ENCODE measurements at places on chromosomes 3 and 15.

DNA sequence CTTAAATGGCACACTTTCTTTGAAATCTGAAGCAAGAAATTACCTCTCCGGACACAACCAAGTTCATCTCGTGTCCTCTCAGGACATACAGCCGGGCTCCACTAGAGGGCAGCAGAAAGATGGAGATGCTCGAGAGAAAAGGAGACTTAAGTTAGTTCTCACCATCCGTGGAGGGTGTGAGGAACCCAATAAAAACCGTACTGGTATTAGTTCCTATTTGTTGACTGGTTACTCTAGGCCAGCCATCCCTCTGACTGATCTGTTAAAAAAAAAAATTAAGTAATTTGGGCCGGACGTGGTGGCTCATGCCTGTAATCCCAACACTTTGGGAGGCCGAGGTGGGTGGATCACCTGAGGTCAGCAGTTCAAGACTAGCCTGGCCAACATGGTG, 7.9 kb upstream of the CYP11A1 start:
- DNase-seq = peak; percentile 62

DNA sequence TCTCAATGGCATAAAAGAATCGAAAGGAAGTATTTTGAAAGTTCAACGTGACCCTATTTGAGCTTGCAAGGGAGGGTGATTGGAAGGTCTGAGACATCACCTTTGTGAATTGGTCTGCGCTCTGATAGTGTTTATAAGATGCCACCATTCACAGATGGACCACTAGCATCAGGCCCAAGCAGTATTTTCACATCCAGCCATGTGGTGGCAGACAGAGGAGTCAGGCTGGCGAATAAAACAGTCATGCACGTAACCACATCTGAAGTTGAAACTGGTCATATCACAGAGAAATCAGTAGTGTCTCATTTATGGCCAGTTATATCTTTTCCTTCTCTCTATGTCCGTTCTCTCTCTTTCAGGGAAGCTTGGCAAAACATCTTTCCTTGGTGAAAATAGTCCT, 170.1 kb upstream of the ONECUT1 start:
- DNase-seq = no peak

GRCh38 chr3:151262871-151263525, 15.3 kb downstream of the P2RY14 start:
- DNase-seq = no peak

DNA sequence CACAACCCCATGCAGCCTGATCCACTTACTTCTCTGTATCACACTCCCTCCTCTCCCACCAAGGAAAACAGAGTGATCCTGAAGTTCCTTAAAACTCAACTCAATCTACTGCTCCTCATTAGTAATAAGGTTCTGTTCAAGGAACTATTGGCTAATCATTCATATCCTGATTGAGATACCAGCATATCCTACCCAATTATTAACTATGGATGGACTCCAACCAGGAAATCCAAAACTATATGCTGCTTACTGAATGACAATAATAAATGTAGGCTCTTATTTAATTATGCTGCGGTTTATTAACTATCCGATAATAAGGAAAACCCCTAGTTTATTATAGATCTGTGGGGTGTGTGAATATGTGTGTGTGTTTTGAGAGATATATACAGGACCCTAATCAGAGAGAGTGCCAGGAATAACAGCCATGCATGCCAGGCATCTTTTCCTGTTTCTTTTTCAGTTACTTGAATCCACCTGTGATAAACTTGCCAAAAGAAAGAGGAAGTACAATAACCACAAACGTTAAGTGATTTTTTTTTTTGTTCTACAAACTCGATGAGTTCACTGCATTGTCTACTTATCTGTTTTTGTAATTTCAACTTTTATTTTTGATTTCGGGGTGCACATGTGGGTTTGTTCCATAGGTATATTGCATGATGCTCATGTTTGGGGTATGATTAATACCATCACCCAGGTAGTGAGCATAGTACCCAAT, 1031.7 kb upstream of the CFAP20DC start:
- DNase-seq = no peak

DNA sequence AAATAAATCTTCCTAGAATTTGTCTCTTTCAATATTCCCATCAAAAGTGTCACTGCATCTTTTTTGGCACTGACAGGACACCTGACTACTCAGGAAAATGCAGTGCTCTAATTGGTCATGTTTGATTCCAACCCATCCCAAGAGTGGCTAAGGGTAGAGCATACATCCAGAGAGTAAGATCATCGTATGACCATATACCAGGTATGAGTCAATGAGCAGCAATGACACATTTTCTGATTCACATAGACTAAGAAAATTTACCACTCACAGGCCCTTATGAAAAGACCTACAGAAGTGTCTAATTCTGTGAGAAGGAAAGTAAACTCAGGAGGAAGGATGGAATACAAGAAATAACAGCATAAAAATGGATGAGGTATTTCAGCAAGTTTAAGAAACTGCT, 434.2 kb downstream of the ZIC1 start:
- DNase-seq = no peak

DNA sequence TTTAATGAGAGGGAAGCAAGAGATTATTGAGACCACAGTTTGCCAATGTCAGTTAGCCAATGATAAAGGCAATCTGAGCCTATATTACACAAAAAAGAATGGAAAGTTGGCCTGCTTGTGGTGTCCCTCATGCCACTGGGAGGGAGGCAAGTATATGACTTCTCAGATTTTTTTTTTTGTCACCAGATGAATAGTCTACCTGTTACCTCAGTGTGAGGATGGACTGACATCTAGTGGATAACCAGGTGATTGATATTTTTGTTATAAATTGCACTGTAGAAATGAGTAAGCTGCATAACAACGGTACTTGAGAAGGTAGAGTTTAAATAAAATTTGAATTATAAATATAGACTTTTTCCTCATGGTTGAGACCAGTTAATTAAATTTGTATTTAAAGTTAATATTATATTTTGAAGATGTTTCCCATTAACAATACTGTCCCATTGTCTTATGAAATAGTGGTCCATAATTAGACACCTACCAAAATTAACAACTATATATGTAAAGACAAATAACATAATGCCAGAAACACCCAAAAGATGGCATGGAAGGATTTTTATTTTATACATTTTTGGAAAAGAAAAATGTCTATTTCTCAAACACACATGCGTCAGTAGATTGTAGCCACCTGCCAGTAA, 237.8 kb upstream of the GADL1 start:
- DNase-seq = no peak

GRCh38 chr3:47047673-47048072, 68.2 kb downstream of the NBEAL2 start:
- DNase-seq = no peak

GRCh38 chr3:149042789-149043386, 43.4 kb downstream of the HLTF start:
- no peak for DNase-seq

- peak; percentile 27 for DNase-seq
Measured at GRCh38 chr3:30353711-30354467, 252.5 kb upstream of the TGFBR2 start.

- DNase-seq = no peak
Measured at GRCh38 chr15:85826756-85827515, 32.2 kb upstream of the KLHL25 start.

GRCh38 chr3:41031401-41031800, 167.9 kb upstream of the CTNNB1 start:
- no peak for DNase-seq

- no peak for DNase-seq
Measured at GRCh38 chr15:33160581-33161165, 33.8 kb downstream of the FMN1 start.

DNA sequence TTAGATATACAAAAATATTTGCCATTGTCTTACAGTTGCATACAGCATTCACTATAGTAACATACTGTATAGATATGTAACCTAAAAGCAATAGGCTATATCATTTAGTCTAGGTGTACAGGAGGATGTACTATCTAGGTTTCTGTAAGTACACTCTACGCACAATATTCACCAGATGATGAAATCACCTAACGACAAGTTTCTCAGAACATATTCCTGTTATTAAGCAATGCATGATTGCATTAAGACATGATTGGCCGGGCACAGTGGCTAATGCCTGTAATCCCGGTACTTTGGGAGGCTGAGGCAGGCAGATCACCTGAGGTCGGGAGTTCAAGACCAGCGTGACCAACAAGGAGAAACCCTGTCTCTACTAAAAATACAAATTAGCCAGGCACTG, 14.5 kb upstream of the PRKCI start:
- no peak for DNase-seq

GRCh38 chr3:134232151-134232550, 18.5 kb downstream of the RYK start:
- DNase-seq = no peak

- DNase-seq = no peak
Measured at GRCh38 chr15:40914486-40914885, 14.7 kb upstream of the DLL4 start.

GRCh38 chr3:46695177-46695961, 1.9 kb upstream of the ALS2CL start:
- DNase-seq = peak; percentile 14

GRCh38 chr15:35557012-35557411, 11.0 kb upstream of the DPH6 start:
- DNase-seq = no peak

DNA sequence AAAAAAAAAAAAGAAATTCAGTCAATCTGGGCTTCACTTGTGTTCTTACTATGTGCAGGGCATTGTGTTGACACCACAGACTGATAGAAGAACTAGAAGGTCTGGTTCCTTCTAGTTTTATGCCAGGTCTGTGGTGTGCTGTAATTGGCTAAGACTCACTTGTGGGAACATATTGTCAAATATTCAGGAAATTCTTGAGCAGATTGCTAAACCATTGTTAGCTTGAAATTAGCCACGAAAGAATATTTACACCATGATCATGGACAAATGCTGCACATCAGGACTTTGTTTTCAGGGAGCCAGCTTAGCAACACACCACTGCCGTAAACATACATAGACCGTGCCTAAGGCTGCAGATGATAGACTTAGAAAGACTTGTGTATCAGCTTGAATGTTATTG, 74.6 kb downstream of the GTPBP8 start:
- DNase-seq = no peak

DNA sequence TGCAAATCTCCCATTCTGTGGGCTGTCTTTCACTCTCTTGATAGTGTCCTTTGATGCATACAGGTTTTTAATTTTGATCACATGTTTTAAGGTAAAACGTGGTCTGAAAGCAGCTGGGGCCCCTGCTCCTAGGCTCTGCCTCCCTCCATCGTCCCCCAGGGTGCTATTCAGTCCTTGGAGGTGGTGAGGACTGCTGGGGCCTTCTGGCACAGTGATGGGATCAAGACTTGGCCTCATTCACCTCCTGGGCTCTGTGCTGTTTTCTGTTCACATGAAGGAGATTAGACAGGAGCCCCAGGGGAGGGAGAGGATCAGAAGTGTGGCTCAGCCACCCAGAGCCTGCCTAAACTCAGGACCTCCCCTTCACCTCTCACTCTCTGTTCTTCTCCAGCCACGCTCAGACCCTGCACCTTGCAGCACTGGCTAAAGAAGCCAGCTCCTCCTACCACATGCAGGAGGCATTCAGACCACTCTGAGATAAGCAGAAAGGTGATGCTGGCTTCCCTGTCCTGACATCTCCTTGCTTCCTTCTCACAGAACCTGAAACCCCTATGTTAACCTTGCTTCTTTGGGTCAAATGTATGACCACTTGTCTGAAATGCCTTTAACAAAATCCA, 43.9 kb downstream of the PAQR5 start:
- no peak for DNase-seq

GRCh38 chr3:181133832-181134231, 144.3 kb upstream of the DNAJC19 start:
- DNase-seq = no peak

GRCh38 chr3:69842789-69843188, 103.5 kb downstream of the MITF start:
- DNase-seq = no peak

DNA sequence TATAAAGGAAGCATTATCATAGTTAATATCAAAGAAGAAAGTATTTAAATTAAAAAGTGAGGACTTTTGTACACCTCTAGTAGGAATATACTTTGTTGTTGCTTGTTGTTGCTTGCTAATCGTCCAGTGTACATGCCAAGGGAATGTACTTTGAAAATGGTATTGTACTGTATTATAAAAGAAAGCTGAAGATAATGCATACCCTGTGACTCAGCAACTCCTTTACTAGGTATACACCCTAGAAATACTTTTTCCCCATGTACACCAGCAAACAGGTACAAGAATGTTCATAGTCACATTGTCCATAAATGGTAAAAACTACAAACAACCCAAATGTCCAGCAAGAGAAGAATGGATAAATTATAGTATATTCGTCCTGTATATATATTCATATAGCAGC, 12.0 kb downstream of the TTBK2 start:
- no peak for DNase-seq

- DNase-seq = no peak
Measured at GRCh38 chr15:64753480-64754185, 21.8 kb downstream of the RBPMS2 start.

DNA sequence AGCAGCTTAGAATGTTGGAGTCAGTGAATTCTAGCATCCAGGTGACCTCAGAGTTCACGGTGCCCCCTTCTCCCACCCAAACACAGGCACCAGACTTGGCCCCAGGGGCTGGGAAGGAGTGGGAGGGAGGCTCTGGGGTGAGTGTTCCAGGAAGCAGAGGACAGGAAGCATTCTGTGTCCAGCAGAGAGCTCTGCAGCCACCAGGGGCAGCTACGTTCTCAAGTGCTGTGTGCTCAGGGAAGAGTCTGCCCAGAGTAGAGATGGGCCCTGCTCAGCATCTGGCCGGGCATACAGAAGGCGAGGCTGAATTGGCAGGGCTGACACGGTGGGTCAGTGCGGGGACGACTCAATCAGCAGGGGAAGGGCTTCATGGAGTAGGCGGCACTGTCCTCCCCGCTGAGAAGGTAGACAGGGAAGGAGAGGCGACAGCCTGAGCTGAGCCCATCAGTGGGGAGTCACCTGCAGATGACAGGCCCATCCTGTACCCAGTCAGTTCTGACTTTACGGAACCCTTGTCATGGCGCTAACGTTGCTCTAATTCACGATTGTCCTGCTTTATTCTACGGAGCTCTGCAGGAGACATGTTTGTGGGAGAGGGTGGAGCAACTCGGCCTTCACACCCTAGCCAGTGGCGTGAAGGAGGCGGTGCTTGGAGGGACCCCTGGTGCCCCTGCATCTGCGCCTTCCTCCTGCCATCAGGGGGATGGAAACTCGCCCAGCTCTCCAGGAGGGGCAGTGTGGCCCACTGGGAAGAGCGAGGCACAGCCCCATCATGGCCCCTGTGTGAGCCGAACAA, 82.2 kb downstream of the C3orf70 start:
- no peak for DNase-seq

DNA sequence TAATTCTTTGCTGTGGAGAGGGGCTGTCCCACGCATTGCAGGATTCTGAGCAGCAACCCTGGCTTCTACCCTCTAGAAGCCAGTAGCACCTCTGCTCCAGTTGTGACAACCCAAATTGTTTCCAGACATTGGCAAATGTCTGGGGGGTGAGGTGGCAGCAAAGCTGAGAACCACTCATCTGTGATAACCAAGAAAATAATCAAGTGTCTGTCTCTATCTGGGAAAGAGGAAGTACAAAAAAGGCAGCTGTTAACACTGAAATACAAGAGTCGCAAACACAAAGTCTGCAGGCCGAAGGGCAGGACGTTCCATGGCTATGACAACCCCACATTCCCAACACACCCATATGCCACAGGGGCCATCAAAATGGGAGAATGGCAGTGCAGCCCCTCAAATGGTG, 42.2 kb upstream of the GNB5 start:
- DNase-seq = no peak

GRCh38 chr15:31752065-31752762, 278.1 kb upstream of the CHRNA7 start:
- no peak for DNase-seq

GRCh38 chr3:115498898-115499297, 124.4 kb upstream of the GAP43 start:
- DNase-seq = no peak

Measured in effector memory CD4-positive, alpha-beta T cell (primary cell).